ENCODE measurements at places on chromosomes 2 and 18.
A peak's percentile ranks its signal among the peaks of the same experiment; 100 is the strongest.

DNA sequence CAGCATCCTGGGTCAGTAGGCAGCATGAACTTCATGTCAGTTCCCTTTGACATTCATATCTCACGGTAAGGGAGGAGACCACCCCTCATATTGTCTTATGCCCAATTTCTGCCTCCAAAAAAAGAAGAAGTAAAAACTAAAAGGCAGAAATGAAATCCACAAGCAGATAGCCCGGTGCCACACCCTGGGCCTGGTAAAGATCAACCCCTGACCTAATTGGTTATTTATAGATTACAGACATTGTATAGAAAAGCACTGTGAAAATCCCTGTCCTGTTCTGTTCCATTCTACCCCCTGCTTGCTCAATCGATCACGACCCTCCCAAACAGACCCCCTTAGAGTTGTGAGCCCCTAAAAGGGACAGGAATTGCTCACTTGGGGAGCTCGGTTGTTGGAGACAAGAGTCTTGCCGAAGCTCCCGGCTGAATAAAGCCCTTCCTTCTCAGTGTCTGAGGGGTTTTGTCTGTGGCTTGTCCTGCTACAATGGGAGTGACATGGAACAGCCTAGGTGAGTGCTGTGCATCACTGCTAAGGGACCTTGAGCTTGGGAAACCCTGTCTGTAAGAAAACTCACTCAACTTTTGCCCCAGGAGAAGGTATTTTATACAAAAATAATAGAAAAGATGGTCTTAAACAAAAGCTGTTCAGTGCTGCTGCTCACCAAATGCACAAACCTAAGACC is 11.1 kb downstream of the NDUFV2 start:
- no peak for DNase-seq

DNA sequence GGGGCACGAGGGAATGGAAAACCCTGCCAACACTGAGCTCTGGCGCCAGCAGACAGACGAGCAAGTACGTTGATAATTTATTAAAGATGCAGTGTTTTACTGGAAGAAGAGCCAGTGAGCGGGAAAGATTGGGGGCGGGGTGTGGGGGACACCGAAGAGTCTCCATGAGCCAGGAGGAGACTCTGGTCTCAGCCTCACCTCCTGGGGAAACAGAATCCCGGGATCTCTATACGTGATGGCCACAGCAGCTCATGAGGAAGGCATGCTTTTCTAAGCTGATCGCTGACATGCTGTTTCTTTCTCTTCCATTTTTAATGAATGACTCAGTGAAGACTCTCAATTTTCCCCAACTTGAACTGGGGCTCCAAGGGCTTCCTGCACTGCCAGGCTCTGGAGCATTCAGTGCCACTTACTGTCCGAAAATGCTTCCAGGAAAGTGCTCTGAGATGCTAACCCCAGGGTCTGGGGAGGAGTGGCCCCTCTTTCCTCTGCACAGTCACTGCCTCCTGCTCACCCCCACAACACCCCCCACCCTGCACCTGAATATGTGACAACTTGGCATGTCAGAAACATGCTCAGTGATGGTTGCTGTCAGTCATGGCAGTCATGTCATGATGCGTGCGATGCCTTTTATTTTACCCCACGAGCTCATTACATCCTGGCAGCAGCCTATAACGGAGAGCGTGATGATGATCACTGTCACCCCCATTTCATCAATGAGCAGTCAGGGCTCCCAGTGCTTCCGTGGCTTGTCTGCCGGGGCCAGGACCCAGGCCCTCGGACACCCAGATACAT is 164.2 kb upstream of the CAPN13 start:
- DNase-seq: no peak

DNA sequence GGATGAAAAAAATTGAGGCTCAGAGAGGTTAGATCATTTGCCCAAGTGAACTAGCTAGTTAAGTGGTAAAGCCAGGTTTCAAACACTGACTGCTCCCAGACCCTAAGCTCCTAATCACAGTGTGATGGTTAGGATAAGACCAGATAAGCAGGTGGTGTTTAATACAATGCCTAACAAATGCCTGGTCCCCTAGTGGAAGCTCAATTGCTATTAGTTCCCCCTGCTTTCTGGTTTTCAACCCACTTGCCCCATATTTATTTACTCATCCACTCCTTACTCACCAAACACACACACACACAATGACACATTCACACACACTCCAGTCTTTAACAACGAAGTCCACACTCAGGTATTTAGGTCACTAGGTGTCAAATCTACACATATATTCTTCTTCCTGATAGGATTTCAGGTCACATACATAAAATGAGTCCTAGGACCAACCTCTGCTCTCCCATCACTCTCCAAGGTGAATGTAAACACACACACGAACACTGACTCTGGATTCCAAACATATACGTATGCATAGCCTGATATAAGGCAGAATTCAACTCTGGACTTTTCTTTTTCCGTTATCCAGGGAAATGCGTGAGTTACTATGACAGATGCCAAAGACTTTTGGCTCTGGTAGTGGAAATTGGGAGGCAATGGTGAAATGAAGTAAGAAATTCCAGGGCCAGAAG is 73.6 kb upstream of the TSPYL6 start:
- peak; percentile 14 for DNase-seq

DNA sequence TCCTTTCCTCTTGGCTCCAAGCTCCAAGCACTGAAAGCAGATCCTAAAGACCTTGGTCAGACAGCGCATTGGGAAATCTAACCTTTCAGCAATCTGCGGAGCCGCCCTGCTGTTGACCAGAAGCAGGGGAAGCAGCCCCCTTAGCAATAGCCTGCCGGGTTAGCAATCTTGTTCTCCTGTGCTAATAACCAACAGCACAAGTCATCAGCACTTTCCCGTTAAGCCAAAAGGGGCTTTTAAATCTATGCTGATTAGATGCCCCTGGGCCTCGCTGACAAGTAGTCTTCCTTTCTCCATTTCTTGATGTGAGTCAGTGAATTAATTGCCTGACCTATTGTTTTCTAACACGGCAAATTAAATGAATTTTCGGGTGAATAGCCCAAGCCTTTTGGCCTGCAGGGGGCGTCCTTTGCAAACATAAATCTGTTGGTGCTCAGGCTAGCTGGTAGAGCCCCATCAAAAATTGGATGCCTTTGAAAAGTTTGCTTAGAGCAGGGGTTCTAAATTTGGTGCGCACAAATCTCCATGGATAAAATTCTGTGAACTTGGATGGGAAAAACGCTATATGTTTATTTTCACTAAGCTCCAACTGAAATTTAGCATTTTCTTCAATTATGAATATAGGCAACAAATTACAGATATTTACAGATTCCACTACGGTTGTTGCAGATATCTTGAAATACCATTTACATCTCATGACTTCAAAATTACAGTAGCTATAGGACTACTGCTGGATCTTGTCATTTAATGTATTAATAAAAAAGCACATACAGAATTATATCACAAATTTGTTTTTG is 24.6 kb downstream of the MAIP1 start:
- DNase-seq: peak; percentile 79

GRCh38 chr2:20148923-20149702 is 75.8 kb downstream of the SDC1 start:
- peak; percentile 99 for DNase-seq

DNA sequence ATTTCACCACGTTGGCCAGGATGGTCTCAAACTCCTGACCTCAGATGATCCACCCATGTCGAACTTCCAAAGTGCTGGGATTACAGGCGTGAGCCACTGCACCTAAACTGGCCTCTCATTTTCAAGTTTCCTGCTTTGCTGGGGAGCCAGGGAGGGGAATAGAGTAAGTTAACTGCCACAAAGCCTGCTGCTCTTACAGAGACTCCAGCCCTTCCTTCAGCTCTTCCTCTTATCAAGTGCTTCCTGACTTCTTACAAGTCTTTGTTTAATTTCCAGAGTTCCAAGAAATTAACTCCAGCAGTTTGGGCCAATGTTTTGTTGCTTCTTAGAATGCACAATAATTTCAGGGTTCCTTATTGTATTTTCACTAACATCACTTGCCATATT is 24.3 kb upstream of the UBE2F start:
- no peak for DNase-seq

- DNase-seq: peak; percentile 96
Measured at GRCh38 chr18:3297025-3297984, 35.4 kb downstream of the MYL12B start.

DNA sequence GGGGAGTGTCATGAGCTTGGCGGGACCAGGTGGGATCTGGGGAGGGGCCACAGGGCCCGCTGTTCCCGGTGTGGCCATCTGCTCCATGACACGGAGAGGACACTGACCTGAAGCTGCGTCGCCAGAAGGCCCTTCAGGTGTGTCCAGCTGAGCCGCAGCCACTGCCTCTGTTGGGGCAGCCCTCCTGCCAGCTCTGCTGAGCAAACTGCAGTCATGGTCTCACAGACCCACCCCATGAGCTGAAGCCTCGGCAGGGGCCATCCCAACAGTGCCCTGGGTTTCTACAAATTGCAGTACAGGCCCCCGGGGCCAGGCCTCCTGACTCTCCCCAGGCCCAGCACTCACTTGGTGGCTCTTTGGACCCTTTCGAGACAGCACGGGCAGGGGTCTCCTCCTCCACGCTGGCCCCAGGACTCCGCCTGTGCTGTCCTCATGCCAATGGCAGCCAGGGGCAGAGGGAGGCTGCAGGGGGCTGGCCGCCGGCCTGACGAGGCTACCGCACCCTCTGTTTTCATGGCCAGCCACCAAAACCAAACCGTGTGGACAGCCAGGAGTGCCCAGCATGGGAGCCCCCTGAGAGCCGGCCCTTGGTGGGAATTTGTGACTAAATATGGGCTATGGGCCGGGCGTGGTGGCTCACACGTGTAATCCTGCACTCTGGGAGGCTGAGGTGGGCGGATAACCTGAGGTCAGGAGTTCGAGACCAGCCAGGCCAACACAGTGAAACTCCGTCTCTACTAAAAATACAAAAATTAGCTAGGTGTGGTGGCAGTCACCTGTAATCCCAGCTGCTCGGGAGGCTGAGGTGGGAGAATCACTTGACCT is 175.2 kb upstream of the SALL3 start:
- DNase-seq: no peak

DNA sequence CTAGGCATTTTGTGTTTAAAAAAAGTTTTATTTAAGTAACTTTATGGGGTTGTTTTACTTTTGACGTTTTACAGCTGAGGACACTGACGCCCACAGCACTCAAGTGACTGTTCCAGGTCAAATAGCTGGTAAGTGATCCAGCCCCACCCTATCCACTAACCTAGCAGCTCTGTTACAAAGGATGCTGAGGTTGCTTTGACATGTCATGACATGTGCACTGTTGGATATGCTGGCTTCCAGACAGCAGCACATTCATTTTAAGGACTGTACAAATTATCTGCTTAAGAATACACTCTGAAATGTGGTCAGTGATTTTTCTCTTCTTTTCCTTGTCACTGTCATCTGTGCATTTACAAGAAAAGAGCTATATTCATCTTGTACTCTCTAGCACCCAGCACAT is 417.5 kb downstream of the ZEB2 start:
- no peak for DNase-seq

DNA sequence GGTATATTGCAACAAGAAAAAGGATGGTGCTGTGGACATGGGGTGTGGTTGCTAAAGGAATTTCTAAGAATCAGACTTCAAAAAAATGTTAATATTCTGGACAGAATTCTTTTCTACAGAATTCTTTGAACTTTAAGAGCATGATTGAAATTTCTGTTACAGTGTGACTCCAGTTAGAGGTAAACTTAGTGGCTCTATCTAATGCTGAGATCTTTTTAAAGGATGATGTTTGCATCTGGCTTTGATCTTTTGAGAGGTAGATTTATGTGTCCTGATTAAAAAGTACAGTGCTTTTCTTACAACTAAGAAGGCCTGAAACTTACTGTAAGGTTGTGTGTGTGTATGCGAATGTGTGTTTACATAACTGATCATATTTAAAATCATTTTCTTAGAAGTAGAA is 25.4 kb downstream of the NCK2 start:
- no peak for DNase-seq

DNA sequence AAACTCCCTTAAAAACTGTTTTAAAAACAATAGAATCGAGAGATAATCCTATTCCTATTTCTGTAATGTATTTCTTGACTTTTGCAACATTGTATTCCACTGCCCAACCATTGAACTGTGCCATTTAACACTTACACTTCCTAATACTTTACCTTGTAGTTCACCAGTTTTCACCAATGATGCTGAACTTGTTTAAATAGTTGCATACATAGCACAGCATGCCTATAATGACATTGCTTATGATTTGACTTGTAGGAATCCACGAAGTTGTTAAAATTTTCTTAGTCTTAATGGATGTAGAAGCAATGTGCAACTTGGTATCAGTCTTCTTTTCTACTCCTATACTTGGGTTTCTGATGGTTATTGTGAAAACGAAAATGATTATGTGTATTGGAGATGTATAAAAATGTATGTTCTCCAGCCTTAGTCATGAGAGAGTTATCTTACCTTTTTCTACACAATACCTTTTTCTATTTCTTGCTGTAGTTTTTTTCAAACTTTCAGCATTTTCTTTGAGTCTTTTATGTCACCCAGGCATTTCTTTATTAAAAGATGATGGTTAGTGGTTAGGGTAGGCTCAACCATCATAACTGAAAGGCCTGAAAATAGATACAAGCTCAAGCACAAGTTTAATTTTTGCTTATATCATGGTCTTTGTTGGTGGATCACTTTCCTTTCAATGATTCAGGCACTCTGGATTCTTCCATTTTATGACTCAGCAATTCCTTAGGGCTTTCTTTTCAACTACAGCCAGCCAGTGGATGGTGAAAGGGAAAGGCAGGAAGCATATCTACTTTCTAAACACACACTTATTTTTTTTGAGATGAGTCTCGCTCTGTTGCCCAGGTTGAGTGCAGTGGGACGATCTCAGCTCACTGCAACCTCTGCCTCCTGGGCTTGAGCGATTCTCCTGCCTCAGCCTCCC is 9.4 kb downstream of the GPD2 start:
- DNase-seq: peak; percentile 85

- no peak for DNase-seq
Measured at GRCh38 chr2:207825045-207825954, 55.6 kb upstream of the FZD5 start.

DNA sequence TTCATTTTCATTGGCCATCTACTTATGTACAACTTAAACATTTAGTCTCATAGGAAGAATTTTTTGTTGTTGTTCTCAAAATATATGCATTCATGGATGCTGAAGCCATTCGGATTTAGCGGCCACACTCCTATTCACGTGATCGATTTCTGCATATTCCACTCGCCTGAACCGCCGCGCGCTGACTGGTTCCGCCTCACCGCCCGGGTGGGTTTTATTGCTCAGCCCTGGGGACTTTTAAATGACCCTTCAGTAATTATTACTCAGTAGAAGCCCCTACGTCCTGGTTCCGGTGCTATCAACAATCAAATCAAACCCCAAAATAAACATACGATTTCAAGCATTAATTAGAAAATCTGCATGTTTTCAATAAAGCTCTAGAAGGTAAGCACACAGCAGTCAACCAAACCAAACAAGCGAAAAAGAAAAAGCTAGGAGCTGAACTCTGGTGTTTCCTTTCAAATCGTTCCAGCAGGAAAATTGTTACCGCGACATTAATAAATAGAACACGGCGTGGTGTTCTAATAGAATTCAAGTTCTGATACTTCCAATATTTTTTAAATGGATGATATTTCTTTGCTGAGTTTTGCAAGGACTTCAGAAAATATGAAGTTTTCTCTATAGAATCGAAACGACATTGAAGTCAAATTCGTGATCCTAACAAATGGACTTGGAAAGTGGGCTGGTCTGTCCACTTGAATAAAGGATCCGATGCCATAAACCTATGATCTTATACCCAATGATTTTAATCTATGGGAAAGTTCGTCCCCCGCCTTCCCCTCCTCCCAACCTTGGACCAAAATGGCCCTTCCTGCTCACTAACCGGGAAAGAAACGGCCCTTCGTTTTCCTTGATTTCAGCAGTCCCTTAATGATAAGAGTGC is 9.3 kb downstream of the PAX3 start:
- no peak for DNase-seq

GRCh38 chr18:26821181-26821580 is 44.3 kb downstream of the AQP4 start:
- DNase-seq: peak; percentile 2

- DNase-seq: peak; percentile 88
Measured at GRCh38 chr18:79857082-79857671, 59.4 kb downstream of the KCNG2 start.
